ENCODE measurements at places on chromosomes 5 and 9.

- DNase-seq, result no peak
These were observed 200.4 kb downstream of the LRRC70 start for GRCh38 chr5:62779010-62779422.

DNA sequence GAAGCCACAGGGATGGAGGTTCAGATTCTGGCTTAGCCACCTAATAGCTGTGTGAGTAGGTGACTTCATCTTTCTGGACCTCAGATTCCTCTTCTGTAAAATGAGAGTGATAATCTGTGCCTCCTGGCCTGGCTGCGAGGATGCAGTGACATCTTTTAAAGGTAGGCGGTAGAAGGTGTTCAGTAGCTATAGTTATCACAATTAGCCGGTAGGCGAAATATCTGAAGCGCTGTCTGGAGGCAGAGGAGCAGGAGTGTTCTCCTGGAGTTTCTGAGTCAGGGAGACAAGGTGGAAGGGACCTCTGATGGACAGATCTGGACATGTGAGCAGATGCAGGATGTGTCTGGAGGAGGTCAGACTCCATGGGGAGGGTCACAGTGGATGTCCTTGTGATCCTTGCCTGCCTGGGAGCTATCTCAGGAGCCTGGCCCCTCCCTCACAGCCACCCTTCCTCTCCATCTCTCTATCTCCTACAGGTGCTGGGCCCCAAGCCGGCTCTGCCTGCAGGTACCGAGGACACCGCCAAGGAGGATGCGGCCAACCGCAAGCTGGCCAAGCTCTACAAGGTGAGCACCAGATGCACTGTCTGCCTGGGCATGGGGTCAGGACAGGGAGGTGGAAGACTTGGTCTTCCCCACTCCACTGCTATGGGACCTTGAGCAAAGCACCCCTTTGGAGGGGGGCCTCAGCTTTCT lies 45.6 kb downstream of the GSN start:
- no peak for DNase-seq

- DNase-seq, result peak; percentile 40
These were observed at the start of gene HACD4 for GRCh38 chr9:21031091-21031807. TSS of gene HACD4 (minus strand) at chr9:21031640. CDS start at chr9:21031590, 50 bp downstream.

- DNase-seq, result no peak
These were observed 1059.1 kb upstream of the DMAC1 start for GRCh38 chr9:8858596-8859161.

DNA sequence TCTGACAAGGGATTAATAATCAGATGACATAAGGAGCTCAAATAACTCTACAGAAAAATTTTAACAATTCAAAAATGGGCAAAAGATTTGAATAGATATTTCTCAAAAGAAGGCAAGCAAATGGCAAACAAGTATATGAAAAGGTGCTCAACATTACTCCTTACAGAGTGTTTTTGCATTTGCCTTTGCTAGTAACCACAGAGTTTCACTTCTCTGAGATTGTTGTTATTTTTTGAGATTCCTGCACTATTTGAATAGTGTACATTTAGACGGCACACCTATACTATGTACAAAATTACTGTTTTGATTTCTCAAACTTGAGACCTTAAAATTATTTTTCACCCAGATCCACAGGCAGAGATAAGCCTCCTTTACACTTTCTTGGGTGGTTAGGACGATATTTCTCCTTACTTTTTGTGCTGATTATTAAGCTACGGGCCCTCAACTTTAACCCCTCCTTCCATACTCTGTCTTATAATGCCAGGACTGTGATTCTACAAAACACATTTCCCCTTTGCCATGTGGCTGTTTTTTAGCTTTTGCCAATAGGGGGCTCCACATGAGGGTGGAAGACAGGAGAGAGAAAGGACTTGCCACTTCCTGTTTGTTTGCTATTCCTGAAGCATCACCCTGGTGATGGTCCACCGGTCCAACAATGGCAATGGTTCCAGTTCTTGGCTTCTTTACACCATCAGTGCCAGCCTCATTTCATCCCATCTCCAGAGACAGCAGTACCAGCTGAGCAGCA lies 65.0 kb upstream of the DAP start:
- DNase-seq, result peak; percentile 18

DNA sequence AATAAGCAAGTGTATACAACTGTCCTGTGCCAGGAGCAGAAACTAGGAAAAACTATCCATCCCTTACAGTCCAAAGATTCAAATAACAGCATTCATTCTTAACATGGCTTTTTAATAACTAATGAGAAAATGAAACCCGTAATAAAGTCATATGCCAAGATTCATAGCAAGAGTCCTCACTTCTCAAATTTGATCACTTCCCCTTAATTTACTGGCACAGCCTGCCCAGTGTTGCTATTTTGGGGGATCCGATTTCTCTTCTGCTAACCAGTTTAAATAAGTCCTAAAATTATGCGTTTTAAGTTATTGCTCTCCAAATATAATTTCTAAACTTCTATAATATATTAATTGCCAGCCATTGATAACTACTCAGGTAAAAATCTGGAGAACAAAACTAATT lies 177.0 kb upstream of the PTGER4 start:
- no peak for DNase-seq

- no peak for DNase-seq
These were observed 27.4 kb upstream of the KCNMB1 start for GRCh38 chr5:170416526-170416925.

GRCh38 chr5:39700523-39700922 lies 275.7 kb upstream of the DAB2 start:
- no peak for DNase-seq

- DNase-seq, result no peak
These were observed 232.0 kb downstream of the CHSY3 start for GRCh38 chr5:130136300-130136699.

- DNase-seq, result no peak
These were observed 89.1 kb upstream of the SPDL1 start for GRCh38 chr5:169494383-169494935.

DNA sequence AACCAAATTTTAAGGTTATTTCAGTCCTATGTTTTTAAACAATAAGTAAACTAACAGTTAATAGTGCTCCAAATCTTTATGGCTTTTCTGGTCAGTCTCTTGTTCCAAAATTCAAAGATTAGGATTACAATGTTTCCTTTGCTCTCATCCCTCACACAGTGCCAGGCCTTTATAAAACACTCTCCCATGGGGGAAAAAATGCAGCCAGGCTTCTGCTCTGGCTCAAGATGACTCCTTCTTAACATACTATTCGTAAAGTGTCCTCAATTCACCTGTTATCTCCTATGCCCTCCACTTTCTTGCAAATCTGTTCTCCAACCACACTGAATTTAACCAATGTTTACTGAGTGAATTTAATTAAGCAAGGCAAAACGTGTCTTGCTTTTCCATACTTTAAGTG lies 1.4 kb downstream of the CEP120 start:
- DNase-seq, result no peak

- no peak for DNase-seq
These were observed 17.9 kb upstream of the ZNF474 start for GRCh38 chr5:122111460-122111859.

DNA sequence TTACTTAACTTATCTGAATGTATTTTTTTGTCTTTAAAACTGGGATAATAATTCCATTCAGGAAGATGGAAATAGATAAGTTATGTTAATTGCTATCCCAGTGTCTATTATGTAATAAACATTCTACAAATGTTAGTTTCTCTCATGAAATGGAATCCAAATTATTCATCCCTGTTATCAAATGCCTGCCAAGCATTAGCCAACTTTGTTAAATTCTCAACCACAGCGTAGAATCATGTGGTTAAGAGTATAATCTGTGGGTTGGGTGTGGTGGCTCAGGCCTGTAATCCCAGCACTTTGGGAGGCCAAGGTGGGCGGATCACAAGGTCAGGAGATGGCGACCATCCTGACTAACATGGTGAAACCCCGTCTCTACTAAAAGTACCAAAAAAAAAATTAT lies 912.9 kb upstream of the SEMA6A start:
- no peak for DNase-seq

GRCh38 chr5:175556794-175557193 lies 78.4 kb downstream of the SFXN1 start:
- no peak for DNase-seq

DNA sequence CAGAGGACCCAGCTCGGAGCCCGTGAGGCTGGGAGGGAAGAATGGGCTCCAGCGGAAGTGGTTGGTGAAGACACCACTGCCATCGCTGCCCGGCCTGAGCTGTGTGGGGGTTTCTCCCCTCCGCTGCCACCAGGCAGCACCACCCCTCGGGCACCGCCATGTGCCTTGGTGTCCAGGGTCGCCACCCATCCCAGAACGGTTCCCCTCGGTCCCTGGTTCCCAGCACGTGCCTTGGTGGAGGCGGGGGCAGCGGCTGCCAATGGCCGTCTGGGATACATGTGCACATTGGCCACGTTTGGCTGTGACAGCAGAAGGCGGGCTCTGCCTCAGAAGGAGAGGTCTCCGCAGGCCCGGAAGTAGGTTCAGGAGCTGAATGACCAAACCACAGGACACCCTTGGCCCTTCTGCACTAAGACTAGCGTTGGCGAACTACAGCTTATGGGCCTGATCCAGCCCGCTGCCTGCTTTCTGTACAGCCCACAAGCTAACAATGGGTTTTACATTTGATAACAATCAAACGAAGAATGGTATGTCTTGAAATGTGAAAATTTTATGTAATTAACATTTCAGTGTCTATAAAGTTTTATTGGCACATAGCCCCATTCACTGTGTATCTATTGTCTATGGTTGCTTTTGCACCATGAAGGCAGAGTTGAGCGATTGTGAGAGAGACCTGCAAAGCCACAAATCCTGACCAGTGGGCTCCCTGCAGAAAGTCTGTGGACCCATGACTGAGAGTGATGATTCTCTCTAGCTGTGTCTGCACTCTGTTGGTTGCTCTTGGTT lies 91.7 kb upstream of the RAPGEF1 start:
- DNase-seq, result no peak

- no peak for DNase-seq
These were observed 1999.5 kb upstream of the CDH6 start for GRCh38 chr5:29193972-29194371.

GRCh38 chr5:14668181-14668591 lies 3.7 kb downstream of the OTULIN start:
- DNase-seq, result no peak

- no peak for DNase-seq
These were observed 43.4 kb downstream of the UBE2R2 start for GRCh38 chr9:33860200-33860871.

- no peak for DNase-seq
These were observed 49.7 kb upstream of the ARL15 start for GRCh38 chr5:54360089-54360488.

GRCh38 chr9:3585606-3586005 lies 59.8 kb upstream of the RFX3 start:
- DNase-seq, result no peak

GRCh38 chr9:14173713-14174112 lies 140.2 kb downstream of the NFIB start:
- no peak for DNase-seq

DNA sequence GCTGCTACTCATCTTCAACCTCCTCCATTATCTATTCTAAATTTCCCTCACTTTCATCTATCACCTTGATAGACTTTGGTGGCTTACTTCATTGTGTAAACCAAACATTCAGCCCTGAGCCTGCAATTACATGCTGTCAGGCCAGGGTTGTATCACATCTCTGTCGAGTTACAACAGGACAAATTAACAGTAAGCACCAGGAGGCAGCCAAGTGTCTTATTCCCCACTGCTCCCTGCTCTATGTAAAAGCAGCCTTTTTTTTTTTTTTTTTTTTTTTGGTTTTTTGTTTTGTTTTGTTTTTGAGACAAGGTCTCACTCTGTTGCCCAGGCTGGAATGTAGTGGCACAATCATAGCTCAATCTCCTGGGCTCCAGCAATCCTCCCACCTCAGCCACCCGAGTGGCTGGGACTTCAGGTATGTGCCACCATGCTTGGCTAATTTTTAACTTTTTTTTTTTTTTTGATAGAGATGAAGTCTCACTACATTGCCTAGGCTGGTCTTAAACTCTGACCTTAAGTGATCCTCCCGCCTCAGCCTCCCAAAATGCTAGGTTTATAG lies 15.2 kb upstream of the ZCCHC9 start:
- no peak for DNase-seq

GRCh38 chr9:133704711-133705181 lies 33.4 kb downstream of the SARDH start:
- DNase-seq, result no peak

GRCh38 chr5:3704661-3705060 lies 109.0 kb downstream of the IRX1 start:
- no peak for DNase-seq

DNA sequence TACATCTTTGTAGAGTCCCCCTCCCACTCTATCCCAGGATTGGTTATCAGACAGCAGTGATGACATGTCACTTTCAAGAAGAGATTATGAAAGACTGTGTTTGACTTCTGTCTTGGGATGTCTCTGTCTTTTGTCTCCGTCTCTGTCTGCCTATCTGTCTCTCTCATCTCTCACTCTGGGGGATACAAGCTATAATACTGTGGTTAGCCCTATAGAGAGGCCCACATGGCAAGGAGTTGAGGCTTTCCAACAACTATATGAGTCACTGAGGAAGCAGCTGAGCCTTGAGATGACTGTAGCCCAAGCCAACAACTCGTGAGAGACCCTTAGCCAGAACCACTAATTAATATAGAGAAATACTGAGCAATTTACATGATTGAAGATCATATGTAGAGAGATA lies 284.8 kb downstream of the PDE4D start:
- no peak for DNase-seq

- no peak for DNase-seq
These were observed 583.4 kb upstream of the DMAC1 start for GRCh38 chr9:8382777-8383527.

GRCh38 chr9:92003308-92004044 lies 53.4 kb upstream of the ROR2 start:
- no peak for DNase-seq

DNA sequence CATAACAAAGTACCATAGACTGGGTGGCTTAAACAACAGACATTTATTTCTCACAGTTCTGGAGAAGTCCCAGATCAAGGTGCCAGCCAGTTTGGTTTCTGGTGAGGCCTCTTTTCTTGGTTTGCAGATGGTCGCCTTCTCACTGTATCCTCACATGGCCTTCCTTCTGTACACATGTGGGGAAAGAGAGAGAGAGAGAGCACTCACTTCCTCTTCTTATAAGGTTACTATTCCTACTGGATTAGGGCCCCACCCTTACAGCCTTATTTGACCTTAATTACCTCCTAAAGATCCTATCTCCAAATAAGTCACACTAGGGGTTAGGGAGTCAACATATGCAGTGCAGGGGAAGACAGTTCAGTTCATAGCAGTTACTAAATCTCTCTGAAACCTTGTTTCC lies 205.6 kb upstream of the GDNF start:
- no peak for DNase-seq

- DNase-seq, result no peak
These were observed 166.4 kb downstream of the PRELID2 start for GRCh38 chr5:145668714-145669113.

DNA sequence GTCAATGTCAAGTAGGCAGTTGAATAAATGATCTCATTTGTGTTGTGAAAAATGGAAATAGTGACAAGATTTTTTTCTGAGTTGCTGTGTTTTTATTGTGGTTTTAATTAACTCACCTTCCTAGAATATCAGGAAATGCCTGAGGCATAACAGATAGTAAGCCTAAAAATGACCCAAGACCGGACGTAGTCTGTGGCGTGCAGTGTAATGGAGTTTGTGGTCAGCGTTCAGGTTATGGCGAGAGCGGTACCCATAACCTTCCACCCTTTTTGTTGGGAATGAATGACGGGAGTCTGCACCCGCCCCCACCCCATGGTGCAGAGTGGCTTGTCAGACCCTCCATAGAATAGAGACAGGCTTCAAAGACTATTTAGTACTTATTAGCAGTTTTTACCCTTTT lies 119.3 kb downstream of the GALNT10 start:
- DNase-seq, result no peak

GRCh38 chr5:180636403-180637075 lies 12.9 kb downstream of the FLT4 start:
- DNase-seq, result no peak
